HS-27A (cell line): ENCODE measurements at places on chromosomes 3 and 15.
A peak's percentile ranks its signal among the peaks of the same experiment; 100 is the strongest.

GRCh38 chr3:149967086-149967685 is 3.5 kb downstream of the PFN2 start:
- DNase-seq: no peak

- DNase-seq: no peak
These were observed 301.2 kb upstream of the NR2E3 start for GRCh38 chr15:71509139-71509538.

GRCh38 chr3:117622171-117622841 is 912.7 kb downstream of the TUSC7 start:
- peak; percentile 56 for DNase-seq

GRCh38 chr3:129010310-129010956 is 9.3 kb downstream of the EFCC1 start:
- DNase-seq: no peak

- DNase-seq: no peak
These were observed 357.1 kb downstream of the ZPLD1 start for GRCh38 chr3:102791641-102792589.

DNA sequence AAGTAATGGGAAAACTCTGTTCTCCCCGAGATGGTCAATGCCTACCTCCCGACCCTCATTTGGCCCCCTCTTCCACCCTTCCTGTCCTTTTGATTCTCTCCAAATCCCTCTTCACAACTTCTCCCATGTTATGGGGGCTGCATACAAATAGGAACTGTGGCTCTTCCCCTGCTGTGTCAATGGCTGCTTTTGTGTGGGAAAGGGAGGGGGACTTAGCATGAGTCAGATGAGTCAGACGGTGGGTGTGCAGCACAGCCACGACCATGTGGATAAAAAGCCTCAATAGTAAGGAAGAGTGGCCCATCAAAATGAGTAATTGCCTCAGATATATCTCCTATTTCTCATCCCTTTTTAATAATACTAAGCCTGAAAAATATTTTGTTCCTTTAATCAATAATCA is 31.9 kb downstream of the SPATA16 start:
- no peak for DNase-seq

GRCh38 chr3:42175386-42176240 is 84.5 kb downstream of the TRAK1 start:
- no peak for DNase-seq

GRCh38 chr3:150055332-150055731 is 84.6 kb upstream of the PFN2 start:
- no peak for DNase-seq
